ENCODE measurements at places on chromosomes 4 and X.

GRCh38 chr4:67696061-67696460, 4.9 kb downstream of the UBA6 start:
- no peak for DNase-seq

- DNase-seq, result no peak
Measured at GRCh38 chrX:100635989-100636320, 651 bp downstream of the TSPAN6 start.

GRCh38 chrX:101999644-102000539, 68.1 kb upstream of the ZMAT1 start:
- DNase-seq, result no peak

DNA sequence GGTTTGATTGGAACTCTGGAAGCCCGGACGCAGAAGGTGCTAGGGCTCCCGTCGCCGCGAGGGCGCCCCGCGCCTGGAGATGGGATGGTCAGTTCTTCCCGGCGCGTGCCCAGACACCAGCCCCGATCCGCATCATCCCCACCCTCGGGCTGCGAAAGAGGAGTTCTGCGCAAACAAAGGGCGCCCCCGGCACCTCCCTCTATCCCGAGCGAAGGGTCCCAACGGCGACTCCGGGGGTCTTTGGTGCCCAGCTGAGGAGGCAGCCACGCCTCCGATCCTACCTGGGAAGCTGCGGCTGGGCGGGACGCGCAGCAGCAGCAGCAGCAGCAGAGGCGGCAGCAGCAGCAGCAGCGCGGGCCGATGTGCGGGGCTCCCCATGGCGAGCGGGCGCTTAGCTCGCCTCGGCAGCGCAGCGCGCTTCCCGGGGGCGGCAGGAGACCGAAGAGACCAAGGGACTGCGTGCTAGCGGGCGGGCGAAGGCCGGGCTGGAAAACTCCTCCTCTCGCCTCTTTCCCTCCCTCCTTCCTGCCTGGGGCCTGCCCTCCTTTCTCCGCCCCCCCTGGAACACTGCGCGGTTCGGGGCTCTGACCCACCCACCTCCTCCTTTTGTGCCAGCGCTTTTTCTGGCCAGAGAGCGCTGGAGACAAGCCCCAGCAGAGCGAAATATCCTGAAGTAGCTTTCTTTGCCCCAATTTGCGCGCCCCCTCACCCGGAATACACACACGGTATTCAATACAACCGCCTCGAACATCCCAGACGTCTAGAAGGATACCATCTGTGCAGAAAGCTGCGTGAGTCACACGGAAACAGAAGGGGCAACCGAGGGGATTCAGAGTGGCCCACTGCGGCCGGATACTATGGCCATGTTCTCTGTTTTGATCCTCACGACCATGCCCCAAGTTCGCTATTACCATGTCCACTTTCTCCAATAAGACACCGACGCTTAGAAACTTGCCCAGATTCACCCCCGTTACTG, at the start of gene SRPX:
TSS of gene SRPX (minus strand) at position 457 of the 976 bp plus-strand sequence. CDS start at position 378, 79 bp downstream.
- DNase-seq, result peak; percentile 7

DNA sequence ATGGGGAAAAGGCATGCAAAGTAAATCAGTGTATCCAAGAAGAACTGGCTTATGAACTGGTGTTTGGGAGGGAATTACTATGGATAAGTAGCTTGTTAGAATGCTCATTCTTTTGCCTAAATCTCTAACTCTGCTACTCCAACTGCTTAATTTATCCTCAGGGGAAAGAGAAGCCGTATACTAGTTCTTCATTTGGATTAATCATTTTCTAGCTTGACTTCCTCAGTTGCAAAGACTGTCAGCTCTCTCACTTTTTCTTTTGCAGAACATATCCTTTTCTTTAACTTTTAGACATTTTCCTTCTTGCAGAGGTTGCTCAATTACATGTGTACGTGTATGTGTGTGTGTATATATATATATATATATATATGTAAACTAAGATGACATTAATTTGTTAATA, 21.9 kb downstream of the GPRIN3 start:
- no peak for DNase-seq

DNA sequence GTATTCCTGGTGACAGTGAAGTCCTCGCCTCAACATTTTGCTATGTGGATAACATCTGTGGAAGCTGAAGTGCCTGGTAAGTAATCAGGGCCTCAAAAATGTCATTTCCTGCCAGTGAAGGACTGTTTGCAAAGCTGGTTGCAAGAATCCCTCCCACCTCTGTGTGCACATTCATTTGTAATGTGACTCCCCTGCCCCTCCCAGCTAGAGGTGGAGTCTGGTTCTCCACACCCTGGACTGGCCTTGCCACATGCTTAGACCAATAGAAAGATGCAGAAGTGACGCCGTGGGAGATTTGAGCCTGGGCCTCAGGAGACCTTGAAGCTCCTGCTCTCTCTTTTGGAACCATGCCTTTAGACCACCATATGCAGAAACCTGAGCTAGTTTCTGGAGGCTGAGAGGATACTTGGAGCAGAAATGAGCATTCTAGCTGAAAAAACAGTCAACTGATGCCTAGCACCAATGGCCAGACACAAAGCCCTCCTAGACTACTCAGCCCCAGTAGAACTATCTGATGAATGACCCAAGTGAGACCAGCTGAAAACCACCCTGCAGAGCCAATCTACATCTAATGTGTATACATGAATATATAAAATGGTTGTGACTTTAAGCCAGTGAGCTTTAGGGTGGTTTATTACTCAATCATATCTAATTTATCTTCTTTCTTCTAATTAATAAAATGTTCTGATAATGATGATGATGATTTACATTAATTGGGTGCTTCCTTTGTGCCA, 47.8 kb upstream of the CRMP1 start:
- DNase-seq, result peak; percentile 96

- DNase-seq, result no peak
Measured at GRCh38 chr4:161454860-161455259, 708.9 kb downstream of the FSTL5 start.

DNA sequence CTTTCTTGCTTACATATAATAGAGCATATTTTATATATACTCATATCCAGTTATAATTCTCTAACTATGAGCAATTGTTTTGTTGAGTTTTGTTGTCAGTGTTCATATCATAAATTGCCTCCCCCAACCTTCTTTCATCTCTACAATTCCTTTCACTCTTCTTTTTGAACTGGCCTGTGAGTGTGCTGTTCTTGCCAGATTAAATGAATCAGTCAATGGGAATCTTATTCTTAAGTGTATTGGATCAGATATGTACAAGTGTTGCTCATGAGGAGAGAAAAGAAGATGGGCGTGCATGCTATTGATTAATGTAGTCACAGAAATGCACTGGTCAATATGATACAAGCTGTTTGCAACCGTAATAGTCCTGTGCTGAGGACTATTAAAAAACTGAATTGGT, 728.1 kb upstream of the MAGEB2 start:
- no peak for DNase-seq

DNA sequence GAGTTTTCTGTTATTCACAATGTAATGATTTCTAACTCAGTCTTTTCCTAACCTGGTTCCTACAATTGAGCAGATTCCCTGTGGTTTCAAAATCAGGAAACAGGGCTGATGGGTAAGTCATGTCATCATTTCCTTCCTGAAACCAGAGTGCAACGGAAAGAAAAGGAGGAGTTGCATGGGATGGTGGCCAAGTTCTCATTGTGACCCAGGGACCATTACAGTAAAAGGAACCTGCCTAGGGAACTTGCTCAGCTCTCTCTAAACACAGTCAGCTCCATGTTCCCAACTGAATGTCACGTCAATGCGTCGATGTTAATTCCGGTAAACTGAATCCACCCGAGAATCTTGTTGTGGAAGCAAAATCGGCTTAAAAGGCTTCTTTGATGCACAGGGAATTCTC, 51.2 kb downstream of the LGI2 start:
- DNase-seq, result peak; percentile 18

DNA sequence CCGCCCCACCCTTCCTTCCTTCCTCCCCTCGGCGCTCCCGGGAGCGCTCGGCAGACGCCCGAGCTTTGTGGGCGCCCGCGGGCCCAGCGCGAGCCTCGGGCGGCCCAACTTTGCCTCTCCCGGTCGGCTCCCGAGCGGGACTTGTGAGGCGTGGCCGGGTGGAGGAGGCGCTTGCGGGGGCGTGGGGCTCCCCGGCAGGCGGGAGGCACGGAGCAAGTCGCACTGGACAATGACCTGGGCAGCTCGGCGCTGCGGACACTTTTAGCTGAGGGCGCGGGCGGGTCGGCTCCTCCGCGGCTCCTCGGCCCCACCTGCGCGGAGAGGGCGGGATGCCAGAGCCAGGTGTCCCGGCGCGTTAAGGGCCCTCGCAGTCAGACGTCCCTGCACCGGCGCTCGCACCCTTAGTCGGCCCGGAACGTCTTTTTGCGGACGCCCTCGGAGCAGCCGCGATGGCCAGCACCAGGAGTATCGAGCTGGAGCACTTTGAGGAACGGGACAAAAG, 385 bp downstream of the DCLK2 start:
- DNase-seq, result peak; percentile 17

GRCh38 chr4:88794087-88794690, 96.6 kb upstream of the NAP1L5 start:
- no peak for DNase-seq

GRCh38 chr4:89416960-89417359, 109.4 kb upstream of the GPRIN3 start:
- no peak for DNase-seq

DNA sequence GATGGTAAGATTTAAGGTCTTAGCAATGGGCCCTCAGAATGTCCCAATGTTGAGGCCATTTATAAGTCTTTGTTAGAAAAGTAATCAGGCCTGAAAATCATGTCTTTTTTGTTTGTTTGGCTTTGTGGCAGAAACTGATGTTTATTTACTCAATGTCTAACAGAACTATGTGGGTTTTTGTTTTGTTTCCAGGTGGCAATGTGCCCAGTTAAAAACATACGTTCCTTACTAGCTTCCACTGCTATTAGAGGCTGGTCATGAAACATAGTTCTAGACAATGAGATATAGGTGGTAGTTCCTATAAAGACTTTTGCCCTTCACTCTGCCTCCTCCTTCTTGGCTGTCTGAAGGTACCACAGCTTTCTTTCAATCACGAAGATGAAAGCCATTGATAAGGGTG, 108.8 kb downstream of the C4orf51 start:
- peak; percentile 6 for DNase-seq

GRCh38 chrX:19650996-19651395, 135.7 kb upstream of the MAP3K15 start:
- no peak for DNase-seq

DNA sequence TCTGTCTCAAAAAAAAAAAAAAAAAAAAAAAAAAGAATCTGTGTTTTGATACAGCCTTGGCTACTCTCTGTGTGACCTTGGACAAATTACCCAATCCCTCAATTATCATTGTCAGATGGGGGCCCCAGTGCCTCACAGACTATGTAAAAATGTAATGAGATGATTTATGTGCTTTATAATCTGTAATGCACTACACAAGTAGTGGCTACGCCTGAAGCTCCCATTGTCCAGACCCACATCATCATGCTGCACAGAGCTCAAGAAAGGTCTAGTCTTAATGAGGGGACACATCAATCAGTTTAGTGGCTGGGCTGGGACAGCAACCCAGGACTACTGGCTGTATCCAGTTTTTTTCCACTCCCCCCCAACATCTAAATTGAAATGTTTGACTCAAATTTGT, 308.3 kb downstream of the DCHS2 start:
- DNase-seq, result no peak

DNA sequence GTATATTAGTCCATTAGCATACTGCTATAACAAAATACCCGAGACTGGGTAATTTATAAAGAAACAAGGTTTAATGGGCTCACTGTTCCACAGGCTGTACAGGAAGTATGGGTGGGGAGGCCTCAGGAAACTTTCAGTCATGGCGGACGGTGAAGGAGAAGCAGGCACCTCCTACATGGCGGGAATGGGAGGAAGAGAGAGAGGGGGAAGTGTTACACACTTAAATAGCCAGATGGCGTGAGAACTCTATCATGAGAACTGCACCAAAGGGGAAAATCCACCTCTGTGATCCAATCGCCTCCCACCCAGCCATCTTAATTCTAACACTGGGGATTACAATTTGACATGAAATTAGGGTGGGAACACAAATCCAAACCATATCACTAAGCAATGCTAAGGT, 98.9 kb upstream of the SH3RF1 start:
- DNase-seq, result no peak

- no peak for DNase-seq
Measured at GRCh38 chr4:84809946-84810345, 156.5 kb downstream of the WDFY3 start.

- no peak for DNase-seq
Measured at GRCh38 chr4:152999346-153000075, 63.4 kb downstream of the FHDC1 start.

- DNase-seq, result no peak
Measured at GRCh38 chr4:138736362-138736761, 279.2 kb upstream of the NOCT start.

DNA sequence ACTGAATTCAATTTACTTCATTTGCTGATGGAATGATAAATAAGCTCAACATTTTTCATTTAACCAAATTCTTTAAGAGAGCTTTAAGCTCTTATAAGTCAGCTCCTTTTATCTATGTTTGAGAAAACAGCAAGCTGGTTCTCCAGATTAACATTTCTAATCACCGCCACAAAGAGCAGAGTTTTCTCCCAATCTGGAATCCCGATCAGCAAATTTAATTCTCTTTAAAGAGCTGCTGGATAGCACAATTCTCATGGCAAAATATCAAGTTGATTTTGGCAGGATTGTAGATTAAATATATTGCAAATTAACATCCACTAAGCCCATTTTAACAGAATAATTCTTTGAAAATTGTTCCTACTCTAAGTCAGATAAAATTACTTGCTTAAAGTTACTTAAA, 48.8 kb downstream of the RPS6KA3 start:
- DNase-seq, result no peak

DNA sequence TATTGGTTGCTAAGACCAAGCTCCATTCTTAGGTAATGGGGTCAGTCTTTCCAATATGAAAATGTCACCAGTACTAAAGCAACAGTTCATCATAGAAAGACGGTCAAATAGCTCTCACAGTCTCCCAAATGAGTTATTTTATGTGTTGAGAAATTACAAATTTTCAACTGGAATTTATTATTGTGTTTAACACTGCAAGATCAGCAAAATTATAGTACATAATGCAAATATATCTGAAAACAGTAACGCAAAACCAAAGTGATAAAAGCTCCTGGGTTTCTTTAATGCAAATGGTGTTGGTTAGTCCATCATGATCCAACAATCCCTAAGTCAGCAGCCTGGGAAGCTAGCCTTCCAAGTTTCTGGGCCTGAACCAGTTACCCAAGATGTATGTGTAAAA, 61.5 kb upstream of the EGFL6 start:
- DNase-seq, result no peak

- no peak for DNase-seq
Measured at GRCh38 chr4:37482236-37482913, 203.8 kb downstream of the RELL1 start.

GRCh38 chr4:21195682-21196081, 495.4 kb downstream of the PACRGL start:
- no peak for DNase-seq

DNA sequence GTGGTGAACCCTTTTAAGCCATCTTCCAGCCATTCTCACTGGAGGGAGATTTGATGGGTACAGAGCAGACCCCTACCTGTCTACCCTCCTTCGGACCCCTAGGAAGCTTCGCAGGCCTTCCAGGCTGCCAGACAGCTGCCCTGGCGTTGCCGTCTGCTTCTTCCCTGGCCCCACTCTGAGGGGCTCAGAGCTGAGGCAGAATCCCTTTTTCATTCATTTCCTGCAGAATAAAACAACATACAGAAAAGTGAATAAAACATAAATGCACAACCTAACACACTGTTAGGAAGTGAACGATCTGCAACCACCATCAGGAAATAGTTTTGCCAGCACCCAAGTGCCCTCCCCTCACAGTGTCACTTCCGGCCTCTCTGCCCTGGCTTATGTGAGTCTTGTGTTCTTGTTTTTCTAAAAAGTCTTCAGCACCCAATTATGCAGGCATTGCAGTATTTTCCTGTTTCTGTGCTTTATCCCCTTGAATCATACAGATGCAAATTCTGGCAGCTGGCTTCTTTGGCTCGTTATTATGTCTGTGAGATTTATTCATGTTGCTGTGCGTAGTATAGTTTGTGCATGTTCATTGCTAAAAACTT, 5.6 kb upstream of the ADD1 start:
- DNase-seq, result no peak
